ENCODE measurements at places on chromosomes 13 and 19.
A peak's percentile ranks its signal among the peaks of the same experiment; 100 is the strongest.

DNA sequence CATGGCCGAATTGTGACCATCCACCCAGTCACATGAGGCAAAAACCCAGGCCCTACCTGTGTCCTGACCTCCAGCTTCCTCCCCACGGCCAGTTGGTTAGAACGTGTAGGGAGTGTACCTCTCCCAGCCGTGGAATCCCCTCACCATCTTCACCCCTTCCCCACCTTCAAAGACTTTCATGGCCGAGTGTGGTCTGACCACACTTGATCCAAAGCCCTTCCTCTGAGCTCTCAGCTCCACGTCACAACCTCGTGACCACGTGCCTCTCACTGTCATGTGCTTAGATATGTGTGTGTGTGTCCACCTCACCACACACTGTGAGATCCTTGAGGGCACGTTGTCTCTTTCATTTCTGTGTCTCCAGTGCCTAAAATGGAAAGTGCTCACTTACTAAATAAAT lies 48.6 kb upstream of the UBE2L5 start:
- DNase-seq: no peak

GRCh38 chr19:45455707-45456499 lies 11.9 kb upstream of the FOSB start:
- DNase-seq: no peak

DNA sequence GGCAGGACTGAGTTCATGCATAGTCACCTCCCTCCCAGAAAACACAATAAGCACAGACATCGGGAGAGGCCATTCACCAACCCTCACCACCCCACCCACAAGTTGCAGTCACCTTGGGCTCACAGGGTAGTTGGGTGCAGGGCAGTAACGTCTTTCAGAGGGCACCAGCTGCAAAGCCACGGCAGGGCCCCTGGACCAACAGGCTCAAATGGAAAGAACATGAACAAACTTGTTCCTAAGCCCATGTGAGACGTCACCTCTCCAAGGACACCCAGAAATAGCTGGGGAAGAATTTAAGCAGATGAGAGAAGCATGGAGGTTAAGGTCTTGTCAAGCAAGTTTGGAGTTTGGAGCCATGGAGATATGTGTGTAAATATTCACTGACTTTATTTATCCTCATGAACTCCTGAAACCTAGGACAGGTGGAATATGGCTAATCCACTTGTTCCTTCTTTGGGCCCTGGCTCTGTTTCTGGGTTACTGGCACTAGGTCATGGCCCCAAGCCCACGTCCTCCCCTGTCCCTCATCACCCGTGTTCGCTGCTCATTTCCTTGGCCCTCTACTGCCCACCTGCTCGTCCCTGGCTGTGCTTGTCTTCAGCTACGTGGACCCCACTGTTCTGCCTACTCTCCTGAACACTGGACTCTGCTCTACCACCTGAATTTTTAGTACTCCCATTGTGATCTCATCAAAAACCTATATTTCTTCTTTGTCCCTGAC lies 40.4 kb downstream of the SACS start:
- no peak for DNase-seq

DNA sequence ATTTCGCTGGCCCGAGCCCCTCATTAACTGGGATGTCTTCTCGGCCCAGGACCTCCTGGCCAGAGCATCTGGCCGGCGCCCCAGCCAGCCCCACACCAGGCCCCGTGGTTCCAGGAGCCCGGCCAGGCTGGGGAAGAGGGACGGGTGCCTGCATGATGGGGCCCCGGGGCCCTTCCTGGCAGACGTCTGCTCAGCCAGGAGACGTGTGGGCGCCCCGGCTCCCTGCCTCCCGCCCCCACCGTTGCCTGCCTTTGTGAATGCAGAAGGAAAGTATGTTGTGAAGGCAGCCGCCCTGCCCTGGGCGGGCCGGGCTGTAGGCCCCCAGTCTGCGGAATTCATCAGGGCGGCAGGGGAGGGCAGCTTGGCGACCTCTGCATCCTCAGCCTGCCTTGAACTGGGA lies 4.4 kb upstream of the COMP start:
- DNase-seq: no peak

- DNase-seq: no peak
Observed at GRCh38 chr13:28286263-28286662, 147.9 kb downstream of the PAN3 start.

DNA sequence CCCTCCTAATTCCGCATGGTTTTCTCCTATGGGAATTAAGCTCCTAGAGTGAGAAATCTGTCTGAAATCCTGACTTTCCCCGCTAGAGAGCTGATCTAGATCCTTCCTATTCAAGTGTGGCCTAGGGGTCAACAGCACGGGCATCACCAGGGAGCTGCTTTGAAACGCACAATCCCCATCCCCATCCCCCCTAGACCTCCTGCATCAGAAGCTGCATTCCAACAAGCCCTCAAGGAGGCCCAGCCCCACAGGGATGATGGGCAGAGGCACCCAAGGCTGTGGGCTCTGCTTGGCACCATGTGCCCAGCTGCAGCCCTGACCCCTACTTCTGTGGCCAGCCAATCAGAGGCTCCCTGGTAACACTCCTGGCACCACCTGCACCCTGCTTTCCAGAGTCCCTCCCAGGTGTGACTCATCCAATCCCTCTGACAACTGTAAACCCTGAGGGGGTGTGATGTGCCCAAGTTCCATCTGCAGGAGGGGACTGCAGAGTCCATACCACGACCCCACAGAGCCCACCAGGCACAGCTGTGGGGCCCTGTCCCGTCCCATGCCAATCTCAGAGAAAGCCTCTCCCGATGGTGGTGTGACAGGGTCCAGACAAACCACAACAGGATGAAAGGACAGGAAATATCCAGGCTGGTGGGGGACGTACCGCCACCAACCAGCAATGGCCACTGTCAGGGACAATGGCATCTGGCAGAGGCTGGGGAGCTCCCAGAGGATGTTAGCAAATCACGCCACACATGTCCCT lies 19.8 kb upstream of the SLC35E1 start:
- no peak for DNase-seq

DNA sequence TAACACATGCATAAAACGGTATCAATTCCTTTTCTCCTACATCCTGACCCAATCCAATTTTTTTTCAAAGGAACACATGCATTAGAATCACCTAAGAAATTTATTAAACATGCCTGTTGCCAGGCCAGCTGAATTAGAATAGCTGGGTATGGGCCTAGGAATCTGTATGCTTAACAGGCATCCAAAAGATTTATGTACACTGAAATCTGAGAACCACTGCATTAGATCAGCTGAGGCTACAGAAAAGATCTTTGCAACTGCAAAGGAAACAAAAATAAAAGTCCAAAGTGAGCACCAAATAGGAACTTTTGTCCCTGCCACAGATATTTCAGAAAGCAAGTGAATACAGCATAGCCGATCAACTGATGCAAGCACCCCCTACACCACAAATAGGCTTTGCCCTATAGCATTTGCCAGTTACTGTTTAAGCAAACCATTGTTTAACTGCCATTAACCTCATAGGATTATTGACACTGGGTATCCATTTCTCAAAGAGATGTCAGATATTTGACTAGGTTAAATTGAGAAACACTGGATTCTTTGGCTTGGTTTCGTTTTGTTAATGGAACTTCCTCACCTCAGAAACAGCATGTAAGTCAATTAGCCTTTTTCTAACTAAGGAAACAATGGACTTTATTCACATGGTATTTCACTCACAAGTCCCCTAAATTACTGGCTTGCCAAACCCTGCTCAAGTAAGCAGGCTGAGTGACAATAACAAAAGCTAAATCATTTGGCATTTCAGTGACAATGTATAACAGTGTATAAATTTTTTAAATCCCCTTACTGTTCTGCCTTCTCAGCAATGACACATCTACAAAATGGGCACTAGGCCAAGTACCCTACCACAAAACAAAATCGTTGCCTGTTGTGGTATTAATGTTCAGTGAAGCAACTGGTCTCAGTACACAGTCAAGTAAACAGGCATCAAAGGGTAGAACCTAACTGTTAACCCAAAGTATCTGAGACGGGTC lies 67.8 kb downstream of the SUCLA2 start:
- no peak for DNase-seq

DNA sequence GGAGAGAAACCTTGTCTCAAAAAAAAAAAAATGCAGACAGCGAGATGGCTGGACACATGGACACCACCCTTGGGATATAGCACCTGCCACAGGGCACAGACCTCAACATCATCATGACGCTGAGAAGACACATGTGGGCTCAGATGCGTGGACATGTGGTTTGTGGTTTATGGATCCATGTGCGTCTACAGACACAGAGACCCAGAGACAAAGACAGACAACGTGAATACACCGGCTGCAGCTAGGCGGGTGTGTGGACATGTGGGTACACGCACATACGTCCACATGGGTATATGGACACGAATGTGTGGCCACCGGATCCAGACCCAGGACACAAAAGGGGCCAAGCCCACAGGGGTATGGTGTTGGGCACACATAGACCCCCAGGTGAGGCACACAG lies 1.3 kb downstream of the TNFSF14 start:
- no peak for DNase-seq

GRCh38 chr19:17282488-17283125 lies 906 bp downstream of the ANKLE1 start:
- DNase-seq: peak; percentile 64

DNA sequence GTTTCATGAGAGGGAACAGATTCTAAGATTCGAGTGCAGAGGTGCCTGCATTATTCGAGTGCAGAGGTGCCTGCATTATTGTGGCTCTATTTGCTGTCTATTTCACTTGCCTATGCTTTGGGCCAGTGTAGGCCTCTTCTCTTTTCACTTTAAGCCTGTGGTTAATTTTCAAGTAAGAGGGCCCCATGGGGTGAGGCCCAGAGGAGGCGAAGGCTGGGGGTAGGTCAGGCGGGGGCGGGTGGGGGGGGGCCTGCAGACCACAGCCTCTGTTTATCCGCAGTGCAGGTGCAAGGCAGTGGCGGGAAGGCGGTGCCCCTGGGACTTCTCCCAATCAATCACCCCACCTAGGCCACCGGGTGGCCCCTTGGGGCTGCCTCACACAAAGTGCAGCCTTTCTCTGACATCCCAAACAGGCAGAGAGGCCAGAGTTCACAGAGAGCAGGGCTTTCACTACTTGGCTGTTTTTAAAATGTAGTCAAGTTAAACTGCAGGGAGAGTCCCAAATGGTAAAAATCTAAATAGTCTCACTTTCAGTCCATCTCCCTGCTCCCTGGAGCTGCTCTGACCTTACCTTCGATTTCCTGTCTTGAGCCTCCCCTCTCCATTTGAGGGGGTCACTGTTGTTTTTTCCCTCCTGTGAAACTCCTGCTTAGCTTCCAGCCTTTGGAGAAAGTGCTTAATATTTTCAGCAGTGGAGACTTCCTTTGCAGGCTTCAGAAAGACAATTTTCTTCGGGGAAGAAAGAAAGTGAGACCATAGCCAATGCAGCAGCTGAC lies 249.0 kb downstream of the DLEU7 start:
- no peak for DNase-seq

- DNase-seq: no peak
Observed at GRCh38 chr19:42010245-42011126, 16.5 kb upstream of the ATP1A3 start.

GRCh38 chr19:49843265-49843664 lies 7.7 kb upstream of the PTOV1 start:
- DNase-seq: no peak

DNA sequence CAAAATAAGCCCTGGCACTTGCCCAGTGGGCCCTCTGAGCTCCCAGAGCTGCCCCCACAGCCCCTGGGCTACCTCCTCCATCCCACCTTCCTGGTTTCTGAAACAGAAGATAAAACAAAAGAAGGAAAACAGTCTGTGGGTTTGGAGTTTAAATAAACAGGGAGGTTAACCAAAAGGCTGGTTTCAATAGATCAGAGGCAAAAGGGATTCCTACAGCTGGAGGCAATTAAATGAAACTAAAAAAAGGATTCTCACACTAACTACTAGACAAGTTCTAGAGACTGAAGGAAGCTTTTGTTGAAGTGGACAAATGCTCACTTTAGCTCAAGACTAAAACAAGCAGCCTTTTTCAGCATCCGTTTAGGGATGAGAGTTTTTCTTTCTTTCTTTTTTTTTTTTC lies 569.8 kb downstream of the FGF9 start:
- DNase-seq: no peak

- DNase-seq: no peak
Observed at GRCh38 chr13:79533781-79534400, 52.9 kb downstream of the NDFIP2 start.

DNA sequence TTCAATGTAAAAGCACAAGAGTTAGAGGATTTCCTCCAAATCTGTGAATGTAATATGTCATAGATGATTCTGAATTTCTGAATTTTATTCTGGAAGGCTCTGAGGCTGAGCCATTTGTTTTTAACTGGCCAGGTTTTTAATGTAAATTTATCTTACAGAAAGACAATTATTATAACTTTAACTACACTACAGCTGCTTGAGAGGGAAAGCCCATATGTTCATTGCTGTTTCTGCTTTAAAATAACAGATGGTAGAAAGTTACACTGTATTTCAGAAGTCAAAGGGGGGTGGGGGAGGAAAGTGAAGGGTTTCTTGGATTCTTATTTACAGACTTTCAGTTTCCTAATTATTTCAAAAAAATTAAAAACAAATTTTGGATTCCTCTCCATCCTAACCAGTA lies 62.8 kb downstream of the DNAJC15 start:
- no peak for DNase-seq

DNA sequence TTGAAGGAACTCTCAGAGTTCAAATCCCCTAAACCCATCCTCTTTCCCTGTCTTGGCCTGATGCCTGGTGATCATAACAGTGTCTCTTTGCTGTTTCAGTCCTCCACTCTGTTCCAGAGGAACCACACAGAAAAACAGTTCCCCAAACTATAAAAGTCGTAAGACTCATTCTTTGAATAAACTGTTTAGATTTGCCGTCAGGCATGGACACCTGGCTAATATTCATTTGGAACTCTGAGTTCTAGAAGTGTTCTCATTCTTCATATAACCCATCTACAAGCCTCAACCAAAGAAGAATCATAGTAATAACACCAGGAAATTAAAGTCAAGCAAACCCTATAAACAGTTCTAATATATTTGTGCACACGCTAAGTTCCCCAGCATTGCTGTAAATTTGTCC lies 37.7 kb upstream of the ABCC4 start:
- no peak for DNase-seq

DNA sequence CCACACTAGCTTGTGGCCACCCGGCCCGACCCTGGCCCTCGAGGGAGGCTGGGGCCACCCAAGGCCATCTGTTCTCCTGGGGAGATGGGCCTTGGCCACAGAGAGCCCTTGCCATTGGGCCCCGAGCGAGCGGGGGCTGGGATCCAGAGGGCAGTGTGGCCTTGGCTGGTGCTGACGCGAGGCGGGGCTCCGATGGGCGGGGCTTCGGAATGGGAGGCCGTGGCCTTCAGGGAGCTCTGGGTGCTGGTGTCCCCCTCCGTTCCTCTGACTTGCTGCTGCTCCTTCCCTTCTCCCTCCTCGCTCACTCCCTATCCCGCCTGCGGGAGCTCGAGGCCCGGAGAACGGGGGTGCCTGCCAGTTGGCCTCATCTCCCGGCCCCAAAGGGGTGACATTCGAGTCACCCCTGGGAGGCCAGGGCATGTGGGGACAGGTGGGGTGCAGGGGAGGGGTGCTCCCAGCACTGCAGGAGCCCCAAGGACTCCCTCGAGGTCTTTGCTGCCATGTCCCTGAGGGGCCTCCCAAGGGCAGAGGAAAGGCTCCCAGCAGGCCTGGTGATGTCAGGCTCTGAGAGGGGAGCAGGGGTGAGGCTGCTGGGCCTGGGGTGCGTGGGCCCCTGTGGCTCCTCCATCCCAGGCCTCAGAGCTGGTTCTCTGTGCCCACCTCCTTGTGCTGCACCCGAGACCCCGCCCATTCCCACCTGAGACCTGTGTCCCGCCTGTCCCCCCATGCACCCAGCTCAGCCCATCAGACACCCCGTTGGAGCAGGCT lies 4.2 kb downstream of the NCLN start:
- DNase-seq: no peak

- no peak for DNase-seq
Observed at GRCh38 chr13:110187641-110188161, 119.3 kb downstream of the COL4A1 start.
